Stimulated activated CD8-positive, alpha-beta memory T cell treated with anti-CD3 and anti-CD28 coated beads, Interleukin-4, amount 100 ng/mL, for 1 hour (primary cell): ENCODE measurements at places on chromosomes 4 and X.

DNA sequence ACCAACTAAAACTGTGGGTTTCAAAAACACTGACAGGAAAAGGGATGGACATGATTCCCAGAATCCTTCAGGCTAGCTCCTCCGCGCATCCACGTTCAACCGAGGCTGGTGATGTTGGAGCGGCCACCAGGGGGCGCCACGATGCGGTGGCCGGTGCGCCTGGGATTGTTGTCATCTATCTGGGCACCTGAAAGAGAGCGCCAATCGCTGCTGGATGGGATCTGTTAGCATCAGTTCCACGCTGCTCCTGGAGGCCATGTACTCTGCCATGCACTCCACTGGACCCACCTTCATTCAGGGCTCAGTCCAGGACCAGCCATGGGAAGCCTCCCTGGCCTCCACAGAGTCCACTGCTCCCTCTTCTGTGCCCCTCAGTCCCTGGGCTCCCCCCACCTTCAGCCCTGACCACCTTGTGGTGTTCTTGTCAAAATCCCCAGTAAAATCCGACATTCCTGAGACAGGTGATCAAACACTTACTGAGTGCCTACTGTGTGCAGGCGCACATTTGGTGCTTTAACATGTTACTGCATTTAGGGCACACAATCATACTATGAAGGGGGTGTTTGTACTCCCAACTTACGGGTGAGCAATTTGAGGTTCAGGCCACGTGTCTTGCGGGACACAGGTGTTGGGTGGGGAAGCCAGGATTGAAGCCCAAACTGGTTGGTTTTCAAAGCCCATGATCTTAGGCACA, 71.1 kb downstream of the CRMP1 start:
- no peak for DNase-seq

GRCh38 chr4:116664198-116664597, 421.2 kb downstream of the TRAM1L1 start:
- DNase-seq: no peak

GRCh38 chr4:128517739-128518510, 230.3 kb upstream of the PGRMC2 start:
- no peak for DNase-seq

DNA sequence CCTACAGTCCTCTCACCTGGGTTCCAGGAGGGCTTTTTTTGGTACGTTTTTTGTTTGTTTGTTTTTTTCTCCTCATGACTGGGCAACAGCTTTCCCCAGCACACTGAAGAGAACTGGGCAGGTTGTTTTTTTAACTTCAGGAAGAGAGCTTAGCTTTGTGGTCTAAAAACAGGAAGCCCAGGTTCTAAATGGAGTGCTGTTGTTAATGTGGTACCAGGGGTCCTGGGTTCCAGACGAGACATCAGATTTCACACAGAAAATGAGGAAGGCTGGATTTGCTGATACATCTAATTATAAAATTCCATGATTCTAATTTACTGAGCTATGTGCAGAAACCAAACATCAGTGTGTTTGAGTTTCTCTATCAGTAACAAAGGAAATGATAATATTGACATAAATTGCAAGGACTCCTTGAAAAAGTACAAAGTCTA, 4.2 kb downstream of the MYOZ2 start:
- DNase-seq: no peak
